ENCODE measurements at places on chromosomes 5 and 9. TPM values are rescaled to one million over a fixed set of nuclear protein-coding genes. Genes with fewer than 3 reads are reported as not detected.

OSMR gene
- 0.03 TPM for total RNA-seq

DNA sequence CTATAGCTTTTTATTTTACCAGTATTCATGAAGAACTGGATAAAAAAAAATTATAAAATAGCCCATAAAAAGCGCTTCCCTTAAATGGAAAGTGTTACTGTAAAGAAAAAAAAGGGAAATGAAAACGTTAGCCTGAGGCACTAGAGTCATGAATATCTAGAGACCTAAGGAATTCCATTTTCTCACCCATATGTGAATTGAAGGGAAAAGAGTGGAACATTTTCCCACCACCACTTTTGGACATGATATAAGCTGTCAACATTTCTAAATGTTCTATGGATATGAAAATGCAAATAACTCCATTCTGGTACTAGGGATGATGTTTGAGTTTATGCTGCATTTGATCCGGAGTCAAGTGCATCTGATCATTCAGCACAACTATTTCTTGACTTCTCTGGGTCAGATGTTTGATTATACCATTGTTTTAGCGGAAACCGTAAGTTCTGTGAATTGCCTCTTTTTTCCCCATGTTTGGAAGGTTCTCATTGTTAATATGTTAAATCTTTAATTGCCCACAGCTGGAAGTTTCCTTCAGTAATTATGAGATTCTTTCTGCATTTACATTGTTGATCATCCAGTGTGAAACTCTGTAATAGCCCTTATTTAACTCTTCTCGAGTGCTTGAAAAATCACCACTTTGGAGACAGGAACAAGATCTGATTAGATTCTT lies 467.4 kb upstream of the SEMA6A start:
- no peak for DNase-seq

STPG3 gene
- total RNA-seq = not detected

DNA sequence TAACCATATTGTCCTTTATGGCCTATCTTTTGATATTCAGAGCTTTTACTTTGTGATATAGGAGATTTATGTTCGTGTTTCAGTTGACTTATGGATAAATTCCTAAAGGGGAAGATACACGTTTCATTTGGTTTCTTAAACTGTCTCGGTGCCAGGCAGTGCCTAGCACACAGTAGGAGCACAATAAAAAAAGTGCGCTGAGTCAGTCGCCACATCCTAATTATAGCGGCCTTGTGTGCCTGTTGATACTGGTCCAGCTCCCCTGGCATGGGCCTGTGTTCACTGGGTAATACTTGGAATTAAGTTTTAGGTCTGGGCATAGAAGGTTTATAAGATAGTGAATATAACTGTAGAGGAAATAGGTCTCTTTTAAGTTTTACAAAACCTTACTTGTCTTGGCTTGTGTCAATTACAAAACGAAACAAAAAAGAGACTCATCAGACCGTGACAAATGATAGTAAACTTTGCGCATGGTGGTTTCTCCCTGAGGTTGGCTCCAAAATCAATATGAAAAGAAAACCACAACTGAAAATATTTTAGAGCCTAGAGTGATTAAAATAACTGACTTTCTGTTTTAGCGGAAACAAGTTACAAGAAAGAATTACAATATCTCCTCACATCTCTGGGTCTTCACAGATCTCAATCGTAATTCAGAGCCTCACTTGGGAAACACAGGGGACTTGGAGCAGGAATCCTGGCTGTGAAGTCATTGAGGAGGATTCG lies 84.8 kb downstream of the MVB12B start:
- no peak for DNase-seq

GRCh38 chr9:129776938-129777768 lies 24.3 kb upstream of the PTGES start:
- DNase-seq = peak; percentile 99

DNA sequence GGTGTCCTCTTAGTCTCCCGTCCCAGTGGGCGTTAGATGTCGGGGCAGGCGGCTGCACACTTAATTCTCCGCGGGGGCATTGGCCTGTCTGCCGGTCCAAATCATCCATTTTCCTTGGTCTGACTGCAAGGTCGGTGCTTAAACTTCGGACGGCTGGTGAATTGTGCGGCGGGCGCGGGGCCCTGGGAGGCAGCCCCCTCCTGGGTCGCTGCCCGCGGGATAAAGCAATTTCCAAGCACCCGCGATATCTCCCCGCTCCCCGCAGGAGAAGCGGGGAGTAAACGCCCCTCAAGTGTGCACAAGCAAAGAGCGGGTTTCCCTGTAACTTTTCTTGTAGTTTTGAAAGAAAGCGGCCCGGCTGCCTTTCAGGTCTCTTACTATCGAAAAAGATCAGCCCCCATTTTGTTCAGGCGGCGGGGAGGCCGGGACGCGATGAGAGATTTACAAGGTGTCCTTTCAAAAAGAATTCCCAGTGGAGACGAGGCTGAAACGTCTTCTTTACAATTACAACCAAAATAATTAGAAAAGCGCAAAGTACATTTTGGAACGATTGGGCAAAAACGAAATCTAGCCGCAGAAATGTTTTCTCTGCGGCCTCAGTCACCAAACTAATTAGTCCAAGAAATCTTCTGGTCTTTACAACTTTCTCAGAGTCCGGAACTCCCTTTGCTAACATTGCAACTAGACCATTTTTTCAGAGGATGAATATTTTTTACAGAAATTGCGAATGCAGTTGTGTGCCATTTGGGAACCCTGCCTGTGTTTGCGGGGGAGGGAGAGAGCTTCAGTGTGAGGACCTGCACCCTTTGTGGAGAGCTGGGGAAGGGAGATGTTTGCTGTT lies 1.8 kb downstream of the IRX1 start:
- peak; percentile 22 for DNase-seq

DNA sequence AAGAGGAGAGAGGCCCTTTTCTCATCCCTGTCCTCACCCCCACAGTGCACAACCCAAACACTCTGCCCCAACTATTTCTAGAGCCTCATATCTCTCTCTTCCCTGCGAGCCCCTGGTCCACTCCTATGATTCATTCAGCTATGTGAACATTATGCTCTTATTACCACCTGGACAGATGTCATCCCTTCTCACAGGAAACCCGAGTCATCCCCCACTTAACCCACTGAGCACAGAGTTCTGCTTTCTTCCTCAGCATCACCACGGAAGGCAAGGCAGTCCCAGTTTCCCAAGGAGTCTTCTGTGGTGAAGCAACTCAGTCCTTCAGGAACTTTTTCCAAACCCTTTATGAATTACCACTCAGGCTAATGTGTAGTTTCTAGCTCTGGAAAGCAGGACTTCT lies 1.3 kb downstream of the DNAI1 start:
- no peak for DNase-seq

GRCh38 chr5:14664270-14665100 lies at the start of gene OTULIN:
Gene OTULIN, plus strand, starts transcription at chr5:14664718. Its CDS starts 108 bp downstream, at chr5:14664826.
- DNase-seq = peak; percentile 88

FAM151B gene
- 9.2 TPM for total RNA-seq

GRCh38 chr9:81390792-81391456 lies 298.4 kb downstream of the TLE1 start:
- DNase-seq = no peak

GRCh38 chr5:79595086-79595485 lies 17.2 kb upstream of the TENT2 start:
- no peak for DNase-seq

DNA sequence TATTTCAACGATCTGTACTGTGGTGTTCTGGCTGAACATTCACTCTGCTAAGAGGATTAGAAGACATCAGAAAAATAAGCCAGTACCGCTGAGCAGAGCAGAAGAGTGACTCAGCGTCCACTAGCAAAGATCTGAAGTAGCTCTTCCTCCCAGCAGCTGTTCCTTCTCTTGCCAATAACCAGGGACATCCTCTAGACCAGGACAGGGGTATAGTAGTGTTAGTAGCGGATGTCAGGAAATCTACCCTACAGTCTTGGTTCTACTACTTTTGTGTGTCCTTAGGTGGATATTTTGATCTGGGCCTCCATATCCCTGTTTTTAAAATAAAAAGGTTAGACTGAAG lies 103.6 kb downstream of the TSSK1B start:
- DNase-seq = peak; percentile 79

GRCh38 chr9:83231039-83231438 lies 168.1 kb upstream of the RASEF start:
- no peak for DNase-seq

DNA sequence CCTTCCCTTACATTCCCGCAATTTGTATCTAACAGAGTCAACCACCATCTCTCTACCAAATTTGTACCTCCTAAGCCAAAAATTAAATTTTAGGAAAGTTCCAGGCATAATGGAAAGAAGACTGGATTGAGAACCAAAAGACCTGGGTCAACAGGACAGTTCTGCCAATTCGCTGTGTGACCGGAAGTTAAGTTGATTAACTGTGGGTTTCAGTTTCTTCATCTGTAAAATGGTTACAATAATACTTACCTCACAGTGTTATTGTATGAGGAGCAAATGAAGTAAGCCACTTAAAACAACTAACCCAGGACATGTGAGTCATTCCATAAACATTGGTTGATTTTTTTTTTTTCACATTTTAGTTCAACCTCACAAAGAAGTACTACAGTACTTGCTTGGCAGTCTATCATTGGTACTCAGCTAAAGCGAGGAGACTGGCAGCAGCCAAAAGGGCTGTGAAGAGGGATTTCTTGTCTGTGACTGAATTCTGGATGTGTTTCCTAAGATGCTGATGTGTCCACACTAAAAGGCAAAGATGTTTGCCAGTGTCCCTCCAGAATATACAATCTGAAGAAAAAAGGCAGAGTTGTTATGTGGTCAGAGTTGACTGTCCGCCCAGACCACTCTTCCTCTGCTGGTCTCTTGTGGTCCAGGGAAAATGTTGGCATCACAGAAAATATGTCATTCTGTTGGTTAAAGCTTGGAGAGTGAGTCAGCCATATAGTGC lies 198.6 kb downstream of the TLE1 start:
- DNase-seq = peak; percentile 61
